ENCODE measurements at places on chromosomes 1 and 21.

DNA sequence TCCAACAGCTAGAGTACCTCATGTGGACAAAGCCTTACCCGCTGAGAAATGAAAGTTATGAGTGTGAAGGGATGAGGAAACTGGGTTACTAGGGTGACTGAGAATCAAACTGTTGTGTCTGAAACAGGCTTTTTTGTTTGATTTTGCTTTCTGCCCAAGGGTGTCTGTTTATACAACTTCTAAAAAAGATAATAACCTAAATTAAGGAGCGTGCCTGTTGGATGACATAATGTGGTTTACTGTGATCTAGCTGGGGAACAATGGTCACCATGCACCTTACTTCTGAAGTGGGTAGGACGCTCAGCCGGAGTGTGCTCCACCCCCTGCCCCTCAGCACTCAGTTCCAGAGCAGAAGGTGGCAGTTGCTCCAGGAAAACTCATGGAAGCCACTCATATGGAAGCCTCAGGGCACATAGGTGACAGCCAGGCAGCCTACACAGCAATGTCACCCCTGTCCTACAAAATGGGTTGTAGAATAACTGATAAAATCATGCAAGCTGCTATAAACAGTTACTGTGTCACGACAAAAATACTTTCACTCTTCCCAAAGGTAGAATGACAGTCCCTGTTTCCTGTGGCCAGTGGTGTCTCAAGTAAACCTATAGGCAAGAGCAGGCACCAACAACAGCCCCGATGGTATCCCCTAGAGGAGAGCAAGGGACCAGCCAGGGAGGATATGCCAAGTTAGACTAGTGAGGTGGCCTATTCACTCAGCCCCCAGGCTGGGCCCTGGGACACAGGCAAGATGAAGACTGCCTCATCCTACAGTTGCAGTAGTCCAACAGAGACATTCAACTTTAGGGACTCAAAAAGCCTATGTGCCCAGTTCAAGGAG is 29.3 kb downstream of the SIPA1L2 start:
- DNase-seq = peak; percentile 16

DNA sequence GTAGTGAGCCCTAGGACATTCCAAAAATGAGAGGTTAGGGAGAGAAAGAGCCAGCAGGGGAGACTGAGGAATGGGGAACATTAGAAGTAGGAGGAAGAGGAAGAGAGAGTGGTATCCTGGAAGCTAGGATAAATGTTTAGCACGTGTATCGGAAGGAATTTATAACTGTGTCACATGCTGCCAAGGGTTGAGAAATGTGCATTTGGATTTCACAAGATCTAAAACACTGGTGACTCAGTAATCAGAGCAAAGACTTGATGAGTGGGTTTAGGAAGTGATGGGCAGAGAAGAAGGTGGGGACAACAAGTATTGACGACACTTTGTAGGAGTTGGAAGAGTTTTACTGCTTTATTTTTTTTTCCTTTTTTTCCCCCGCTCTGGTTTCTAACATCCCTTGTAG is 193.9 kb downstream of the FMN2 start:
- no peak for DNase-seq

- no peak for DNase-seq
These were observed 18.8 kb upstream of the MAP1LC3C start for GRCh38 chr1:242017580-242018233.

DNA sequence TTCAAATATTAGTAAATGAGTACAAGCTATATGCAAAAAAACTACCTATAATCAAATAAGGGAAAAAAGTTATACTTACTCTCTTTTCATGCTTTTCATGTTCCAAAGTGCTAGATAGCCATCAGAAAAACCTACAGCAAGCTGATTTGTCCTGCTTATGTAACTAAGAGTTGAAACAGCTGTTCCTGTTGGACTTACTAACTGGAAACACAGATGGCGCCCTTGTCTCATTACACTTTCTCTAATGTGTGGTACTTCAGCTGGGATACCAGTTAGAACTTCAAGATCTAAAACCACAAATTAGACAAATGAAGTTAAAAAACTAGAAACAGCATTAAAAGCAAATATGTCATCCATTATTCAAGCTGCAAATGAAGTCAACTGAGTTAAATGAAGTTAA is 24.3 kb downstream of the AHCTF1 start:
- DNase-seq = peak; percentile 34

DNA sequence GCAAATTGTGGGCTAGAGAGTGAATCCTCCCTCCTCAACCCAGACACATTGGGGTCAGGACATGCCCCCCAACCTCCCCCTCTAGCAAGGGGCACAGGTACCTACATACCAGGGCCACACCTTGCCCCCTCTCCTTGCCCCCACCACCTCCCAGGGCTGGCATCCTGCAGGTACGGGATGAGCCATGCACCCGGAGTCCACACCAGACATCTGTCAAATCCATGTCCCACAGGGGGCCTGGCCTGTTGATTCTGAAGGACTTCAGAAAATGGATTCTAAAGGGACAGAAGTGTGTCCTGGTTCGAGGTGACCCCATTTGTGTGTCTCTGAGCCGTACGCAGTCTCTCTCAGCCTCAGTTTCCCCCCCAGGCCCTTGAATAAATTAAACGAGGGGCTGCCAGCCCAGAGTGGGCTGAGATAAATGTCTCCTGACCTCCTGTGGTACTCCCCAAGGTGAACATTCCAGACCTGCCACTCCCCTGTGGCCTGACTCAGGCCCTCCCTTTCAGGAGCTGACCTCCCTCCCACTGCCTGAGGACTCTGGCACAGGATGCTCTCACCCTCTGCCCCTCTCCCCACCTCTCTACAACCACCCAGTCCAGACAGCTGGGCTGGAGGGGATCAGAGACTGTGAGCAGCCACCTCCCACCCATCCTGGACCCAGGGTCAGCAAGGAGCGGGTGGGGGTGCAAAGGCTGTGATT is 94.5 kb downstream of the EPHB2 start:
- no peak for DNase-seq
